ENCODE measurements at places on chromosomes 2 and 18.

DNA sequence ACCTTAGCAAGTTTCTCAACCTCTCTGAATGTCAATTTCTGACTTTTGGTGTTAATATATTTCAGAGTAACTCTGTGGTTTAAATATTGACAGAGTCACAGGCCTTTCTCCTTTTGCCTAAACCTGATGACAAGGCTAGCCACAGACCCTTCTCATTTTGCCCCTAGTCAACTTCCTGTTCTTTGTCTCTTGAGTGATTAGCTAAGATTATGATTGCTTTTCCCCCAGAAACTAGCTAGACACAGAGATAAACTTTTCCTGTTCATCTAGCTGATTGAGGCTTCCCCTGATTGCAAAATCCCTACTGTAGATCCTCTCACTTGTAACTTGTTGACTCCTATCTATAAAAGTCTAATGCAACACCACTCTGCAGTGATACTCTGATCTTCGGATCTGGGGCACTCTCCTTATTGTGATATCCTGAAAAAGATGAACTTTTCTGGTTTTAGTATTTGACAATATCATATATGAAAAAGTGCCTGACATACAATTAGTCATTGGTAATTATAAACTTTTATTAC, 241.4 kb downstream of the ZNF385B start:
- DNase-seq: no peak

DNA sequence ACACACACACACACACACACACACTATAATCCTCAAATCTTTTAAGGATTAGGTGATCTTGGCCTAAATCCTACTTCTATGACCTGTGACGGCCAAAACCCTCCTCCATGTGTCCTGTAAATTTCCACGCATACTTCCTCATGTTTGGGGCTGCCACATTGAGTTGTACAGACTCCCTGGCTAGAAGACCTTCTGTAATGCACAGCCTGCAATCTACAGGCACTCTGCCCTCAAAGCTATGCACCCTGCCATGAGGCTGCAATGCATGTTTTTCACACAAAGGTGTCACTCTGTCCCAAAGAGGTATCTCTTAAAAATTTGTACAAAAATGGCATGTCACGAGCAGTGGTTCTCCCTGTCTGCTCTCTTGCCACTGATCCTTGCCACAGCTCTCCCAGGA, 26.4 kb upstream of the B4GALT6 start:
- peak; percentile 60 for DNase-seq

DNA sequence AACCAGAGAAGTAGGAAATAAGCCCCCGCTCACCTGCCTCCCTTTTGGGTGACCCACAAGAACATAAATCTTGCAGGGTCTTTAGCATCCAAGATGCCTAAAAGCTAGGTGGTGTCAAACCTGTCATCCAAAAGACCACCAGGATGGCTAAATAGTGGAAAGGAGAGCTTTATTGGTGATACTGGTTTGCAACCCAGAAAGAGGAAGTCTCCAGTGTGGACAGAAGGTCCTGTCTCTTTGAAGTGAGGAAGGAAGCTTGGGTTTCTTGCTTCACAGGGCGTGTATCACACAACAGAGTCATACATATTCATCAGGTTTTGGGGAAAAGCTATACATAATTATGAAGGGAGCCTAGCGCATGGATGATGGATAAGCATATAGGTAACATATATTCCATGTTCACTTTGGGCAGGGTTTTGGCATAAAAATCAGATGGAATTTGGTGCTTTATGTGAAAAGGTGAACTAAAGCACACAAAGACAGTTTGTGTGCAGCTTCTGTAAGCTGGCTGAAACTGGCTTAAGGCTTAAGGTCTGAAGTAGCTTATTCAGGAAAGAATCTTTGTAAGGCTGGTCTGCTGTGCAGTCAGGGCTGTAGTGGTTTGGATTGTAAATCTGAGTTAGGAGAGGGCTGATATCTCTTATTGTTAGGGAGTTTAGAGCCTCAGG, 102.2 kb upstream of the MSH2 start:
- DNase-seq: no peak

- no peak for DNase-seq
Measured at GRCh38 chr2:119248311-119248710, 24.7 kb downstream of the STEAP3 start.

GRCh38 chr2:221397187-221397586, 174.9 kb downstream of the EPHA4 start:
- no peak for DNase-seq

- peak; percentile 26 for DNase-seq
Measured at GRCh38 chr2:64401529-64401880, 52.5 kb upstream of the LGALSL start.

DNA sequence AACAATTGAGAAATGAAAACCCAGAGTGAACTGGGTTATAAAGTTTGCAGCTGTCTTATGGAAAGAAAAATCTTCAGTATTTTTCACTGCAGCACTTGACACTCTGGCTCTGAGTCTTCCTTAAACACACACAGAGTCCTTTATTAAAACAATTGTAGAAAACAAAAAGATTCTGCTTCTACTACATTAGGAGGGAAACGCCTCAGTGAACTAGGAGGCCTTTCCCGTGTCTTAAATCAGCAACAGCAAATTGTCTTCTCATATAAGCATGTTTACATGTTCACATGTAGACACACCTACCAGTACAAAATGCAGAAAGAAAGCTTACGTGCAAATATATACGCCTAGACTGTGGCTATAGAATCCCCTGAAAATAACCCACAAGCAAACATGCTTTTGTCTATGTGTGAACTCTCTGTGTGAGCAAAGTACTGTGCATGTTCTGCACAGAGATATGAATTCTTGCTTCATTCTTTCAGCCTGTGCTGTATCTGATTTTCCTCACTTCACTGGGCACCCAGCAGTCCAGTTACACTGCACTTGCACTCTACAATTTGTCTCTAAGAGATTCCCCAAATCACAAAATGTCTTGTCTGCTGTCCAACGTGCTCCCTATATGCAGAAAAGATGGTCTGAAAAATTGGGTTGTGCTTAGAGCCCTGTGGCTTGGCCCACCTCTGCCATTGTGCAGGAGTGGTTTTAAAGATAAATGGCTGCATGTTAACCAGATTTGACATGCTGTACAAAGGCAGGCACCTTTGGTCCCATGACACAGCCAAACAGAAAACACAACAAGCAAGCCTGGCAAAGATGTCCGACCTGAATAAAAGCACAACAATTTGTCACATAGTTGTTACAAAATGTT, 24.5 kb downstream of the ZEB2 start:
- no peak for DNase-seq

DNA sequence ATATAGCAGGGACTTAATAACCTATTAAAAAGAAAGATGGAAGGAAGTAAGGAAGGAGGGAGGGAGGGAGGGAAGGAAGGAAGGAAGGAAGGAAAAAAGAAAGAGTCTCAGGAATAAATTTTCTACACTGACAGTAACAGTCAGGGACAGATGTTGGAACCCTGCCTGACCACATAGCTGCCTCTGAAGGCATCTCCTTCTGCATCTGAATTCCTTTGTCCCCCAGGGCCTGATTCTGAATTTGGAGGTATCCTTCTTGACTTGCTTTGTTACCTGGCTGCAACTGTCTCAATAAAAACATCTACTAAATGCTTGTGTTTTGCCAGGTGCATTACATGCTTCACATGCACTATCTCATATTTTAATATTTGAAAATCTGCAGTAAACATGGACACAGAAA, 17.4 kb upstream of the LRATD1 start:
- no peak for DNase-seq

- no peak for DNase-seq
Measured at GRCh38 chr2:236558036-236558435, 11.6 kb upstream of the ACKR3 start.

GRCh38 chr2:205682971-205683501, 735 bp downstream of the NRP2 start:
- no peak for DNase-seq

DNA sequence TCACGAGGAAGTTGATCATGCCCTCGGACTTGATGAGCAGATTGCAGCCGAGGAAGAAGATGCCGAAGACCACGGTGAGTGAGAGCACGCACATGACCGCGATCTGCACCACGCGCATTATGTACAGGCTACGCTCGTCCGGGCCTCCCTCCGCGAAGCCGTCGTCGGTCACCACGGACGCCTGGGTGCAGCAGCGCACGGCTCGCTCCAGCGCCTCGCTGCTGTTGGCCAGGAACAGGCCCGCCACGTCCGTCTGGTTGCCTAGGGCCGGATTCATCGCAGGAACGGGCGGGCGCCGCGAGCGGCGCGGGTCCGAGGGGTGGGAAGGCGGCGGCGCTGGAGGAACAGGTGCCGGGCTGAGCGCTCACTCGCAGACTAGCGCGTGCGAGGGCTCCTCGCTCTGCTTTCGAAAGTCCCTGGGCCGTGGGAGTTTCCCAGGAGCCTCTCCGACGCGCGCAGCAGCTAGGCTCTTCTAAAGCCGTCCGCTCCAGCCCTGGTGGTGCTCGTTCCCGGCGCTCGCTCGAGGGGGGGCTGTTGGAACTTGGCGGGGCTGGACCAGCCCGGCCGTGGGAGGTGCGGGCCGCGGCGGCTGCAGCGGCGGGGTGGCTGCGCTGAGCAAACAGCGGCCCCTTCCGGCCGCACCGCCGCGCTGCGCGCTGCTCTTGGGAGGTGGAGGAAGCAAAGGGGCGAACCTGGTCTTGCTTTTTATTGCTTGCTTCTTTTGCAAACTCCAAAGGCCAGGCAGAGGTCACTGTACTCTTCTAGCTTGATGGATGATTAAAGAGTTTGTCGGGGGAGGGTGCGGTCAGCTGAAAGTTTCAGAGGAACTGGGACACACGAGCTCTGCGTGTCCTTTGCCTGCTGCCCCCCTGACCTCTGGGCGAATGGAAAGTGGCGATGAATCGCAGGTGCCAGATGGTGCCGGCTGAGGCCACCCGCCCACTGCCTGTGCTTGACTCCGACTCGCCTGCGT, at the start of gene RPRM:
Gene RPRM (minus strand): TSS at position 474 of the 973 bp plus-strand sequence. CDS start 197 bp downstream, at position 277.
- peak; percentile 81 for DNase-seq

- DNase-seq: no peak
Measured at GRCh38 chr2:15448250-15448839, 112.8 kb downstream of the NBAS start.

- no peak for DNase-seq
Measured at GRCh38 chr2:23478087-23478932, 93.3 kb downstream of the KLHL29 start.

- DNase-seq: peak; percentile 54
Measured at GRCh38 chr18:26865557-26865956, at the start of gene AQP4. TSS of gene AQP4 (minus strand) at chr18:26865707. CDS start at chr18:26865689, 18 bp downstream.

DNA sequence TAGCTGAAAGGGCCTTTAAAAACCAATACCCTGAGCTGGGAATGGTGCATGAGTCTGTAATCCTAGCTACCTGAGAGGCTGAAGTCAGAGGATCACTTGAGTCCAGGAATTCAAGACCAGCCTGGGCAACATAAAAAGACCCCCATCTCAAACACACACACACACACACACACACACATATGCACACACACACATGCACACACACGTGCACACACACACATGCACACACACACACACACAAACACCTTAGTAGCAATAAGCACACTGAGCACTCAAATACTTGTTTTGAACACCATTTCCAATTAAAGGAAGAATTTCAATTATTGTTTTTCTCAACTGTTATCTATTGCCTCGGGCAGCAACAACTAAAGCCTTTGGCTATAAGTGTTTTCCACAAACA, 25.6 kb upstream of the UBE2F start:
- no peak for DNase-seq

GRCh38 chr18:66560094-66560493, 43.8 kb downstream of the CDH19 start:
- peak; percentile 4 for DNase-seq

DNA sequence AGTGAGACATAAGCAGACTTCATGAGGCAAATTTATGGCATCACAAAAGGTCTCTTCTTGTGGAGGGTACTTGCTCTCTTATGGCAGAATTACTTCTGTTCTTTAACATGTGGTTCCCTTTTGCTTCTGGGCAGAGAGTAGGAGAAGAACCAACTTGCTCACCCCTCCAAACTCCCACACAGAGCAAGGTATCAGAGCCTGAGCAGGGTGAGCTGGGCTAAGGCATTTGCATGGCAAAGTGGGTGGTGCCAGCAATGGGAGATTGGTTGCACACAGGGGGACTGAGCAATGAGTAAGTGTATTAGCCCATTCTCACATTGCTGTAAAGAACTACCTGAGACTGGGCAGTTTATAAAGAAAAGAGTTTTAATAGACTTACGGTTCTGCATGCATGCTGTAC, 64.2 kb upstream of the ITGB6 start:
- no peak for DNase-seq

DNA sequence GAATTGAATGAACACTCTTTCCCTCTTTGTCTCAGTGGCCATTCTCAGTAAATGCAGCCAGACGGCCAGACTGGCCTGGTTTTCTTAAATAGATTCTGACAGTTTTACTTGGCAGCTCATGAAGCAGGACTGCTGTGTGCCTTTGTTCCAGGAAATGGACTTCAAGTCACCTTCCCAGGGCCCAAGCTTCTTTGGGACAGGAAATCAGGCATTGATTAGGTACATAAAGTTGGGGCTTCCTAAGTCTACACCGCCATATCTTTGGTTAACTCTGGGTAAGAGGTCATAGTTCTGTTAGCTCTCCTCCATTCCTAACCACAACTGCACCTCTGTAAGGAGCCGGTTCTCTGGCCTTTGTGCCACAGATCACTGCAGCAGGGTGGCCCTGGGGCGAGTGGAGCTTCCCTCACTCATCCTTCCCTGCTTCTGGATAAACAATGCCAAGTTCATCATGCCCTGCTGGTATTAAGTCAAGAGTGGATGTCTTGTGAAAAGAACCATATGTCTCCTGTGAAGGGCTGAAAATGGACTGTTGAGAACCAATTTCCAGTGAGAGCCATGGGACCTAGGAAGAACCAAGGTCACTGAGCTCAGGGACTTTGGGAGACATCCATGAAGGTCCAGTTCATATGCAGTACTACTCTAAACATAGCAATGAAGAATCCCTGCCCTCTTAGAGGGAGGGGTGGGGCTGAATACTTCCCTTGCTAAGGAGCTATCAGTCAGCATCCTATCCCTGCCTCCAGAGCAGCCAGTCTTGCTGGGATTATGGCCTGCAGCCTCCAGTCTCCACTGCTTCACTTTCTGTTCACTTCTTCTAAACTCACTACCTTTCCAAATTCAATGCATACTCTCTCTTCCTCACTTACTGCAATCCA, 122.6 kb upstream of the XPO1 start:
- DNase-seq: no peak

DNA sequence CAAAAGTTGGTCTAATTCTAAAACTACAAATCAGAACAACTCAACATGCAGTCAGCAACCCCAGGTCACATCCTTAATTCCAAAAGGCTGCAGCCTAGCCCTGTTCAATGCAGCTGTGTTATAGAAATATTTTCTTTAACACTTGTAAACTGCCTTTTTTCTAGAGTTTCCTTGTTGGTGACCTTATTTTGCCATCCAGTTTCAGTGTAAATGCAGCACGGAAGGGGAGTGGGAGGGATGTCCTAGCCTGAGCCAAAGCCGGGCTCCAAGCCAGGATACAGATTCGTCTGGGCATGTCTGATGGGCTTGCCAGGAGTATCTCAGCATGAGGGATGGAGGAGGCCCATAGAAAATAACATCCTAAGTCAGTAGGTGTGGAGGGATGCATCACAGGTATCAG, 17.7 kb upstream of the SP3 start:
- DNase-seq: no peak

- DNase-seq: no peak
Measured at GRCh38 chr2:240252872-240253511, 112.5 kb upstream of the OTOS start.

Data from HEK293T (cell line).